ENCODE measurements at places on chromosomes 1 and 21. TPM values are rescaled to one million over a fixed set of nuclear protein-coding genes. Genes with fewer than 3 reads are reported as not detected.

GRCh38 chr1:45769261-45769932 is 18.9 kb upstream of the IPP start:
- no peak overlapping the region for H3K4me3 ChIP-seq
- H3K27me3 ChIP-seq: no peaks in the 10 kb centered on the region
- no peaks in the 10 kb centered on the region for H3K36me3 ChIP-seq
- peak overlapping the region; percentile 42 for H3K27ac ChIP-seq

DNA sequence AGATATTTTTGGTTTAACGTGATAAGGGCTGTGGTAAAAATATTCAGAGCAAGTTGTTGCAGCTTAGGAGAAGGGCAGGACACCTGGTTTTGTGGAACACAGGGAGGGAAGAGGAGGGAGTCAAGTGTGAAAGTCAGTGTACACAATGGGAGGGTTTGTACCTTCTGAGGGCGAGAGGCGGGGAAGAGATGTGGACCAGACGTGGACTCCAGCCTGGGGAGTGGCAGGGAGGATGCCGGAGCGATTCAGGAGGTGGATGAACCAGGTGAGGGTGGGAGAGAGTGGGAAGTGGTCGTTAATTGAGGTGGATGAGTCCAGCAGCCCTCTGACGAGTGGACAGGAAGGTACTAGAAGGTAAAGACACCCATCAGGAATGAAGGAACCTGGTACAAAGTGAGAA is 52.2 kb upstream of the IRF2BP2 start:
- no peak overlapping the region for H3K4me3 ChIP-seq
- no peaks in the 10 kb centered on the region for H3K27me3 ChIP-seq
- H3K36me3 ChIP-seq: no peaks in the 10 kb centered on the region
- no peak for DNase-seq
- H3K27ac ChIP-seq: no peak overlapping the region
- H3K4me1 ChIP-seq: peaks cover 27% of the 10 kb centered on the region

DNA sequence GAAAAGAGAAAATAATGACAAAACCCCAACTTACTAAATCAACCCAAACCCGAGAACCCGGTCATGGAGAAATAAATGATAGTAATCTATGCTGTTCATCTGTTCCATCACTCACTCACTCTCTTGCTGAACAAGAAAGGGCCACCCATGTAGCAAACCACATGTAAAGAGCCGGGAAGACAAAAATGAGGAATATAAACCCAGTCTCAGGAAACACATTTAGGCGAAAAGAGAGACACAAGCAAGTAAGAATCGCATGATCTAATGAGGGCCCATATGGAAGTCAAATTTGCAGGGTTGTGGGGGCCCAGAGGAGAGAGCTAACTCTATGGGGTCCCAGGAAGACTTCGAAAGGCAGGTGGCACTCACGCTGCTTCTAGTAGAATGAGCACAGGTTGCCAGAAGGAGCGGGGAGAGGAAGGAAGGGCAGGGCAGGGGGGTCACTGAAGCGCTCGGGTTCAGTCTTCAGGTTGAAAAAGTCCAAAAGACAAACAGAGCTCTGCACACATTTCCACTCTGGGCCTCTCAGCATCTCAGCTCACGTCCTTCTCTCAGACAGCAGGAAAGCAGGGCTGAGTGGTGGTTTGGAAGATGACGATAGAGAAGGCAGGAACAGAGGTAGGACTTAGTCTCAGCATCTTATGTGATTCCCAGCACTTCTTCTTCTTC is 142.9 kb upstream of the KRTAP19-8 start:
- H3K4me3 ChIP-seq: no peak overlapping the region
- no peak for DNase-seq
- no peaks in the 10 kb centered on the region for H3K4me1 ChIP-seq
- H3K36me3 ChIP-seq: no peaks in the 10 kb centered on the region

DNA sequence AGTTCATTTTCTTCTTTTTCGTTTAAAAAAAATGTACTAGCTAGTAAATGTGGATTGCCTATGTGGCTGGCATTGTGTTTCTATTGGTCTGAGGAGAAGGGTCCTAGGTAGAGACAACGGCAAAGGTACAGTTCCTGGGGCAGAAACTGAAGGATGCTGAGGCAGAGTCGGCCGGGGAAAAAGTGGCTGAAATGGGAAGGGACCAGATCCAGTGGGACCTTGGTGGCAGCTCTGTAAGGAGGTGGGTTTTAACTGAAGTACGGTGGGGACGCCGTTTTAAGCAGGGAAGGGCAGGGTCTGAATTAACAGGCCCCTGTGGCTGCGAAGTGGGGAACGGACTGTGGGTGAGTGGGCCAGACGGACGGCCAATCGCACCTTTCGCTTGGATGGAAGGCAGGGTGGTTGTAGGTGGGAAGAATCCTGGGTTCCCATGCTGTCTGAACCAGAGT is 420 bp upstream of the VPS13D start:
- H3K4me3 ChIP-seq: peak overlapping the region; percentile 92
- no peaks in the 10 kb centered on the region for H3K36me3 ChIP-seq
- peaks cover 13% of the 10 kb centered on the region for H3K4me1 ChIP-seq

GRCh38 chr1:236514703-236515442 is 8.9 kb upstream of the LGALS8 start:
- no peak for DNase-seq
- H3K4me3 ChIP-seq: no peak overlapping the region
- H3K4me1 ChIP-seq: peaks cover 8% of the 10 kb centered on the region
- H3K36me3 ChIP-seq: no peaks in the 10 kb centered on the region

DNA sequence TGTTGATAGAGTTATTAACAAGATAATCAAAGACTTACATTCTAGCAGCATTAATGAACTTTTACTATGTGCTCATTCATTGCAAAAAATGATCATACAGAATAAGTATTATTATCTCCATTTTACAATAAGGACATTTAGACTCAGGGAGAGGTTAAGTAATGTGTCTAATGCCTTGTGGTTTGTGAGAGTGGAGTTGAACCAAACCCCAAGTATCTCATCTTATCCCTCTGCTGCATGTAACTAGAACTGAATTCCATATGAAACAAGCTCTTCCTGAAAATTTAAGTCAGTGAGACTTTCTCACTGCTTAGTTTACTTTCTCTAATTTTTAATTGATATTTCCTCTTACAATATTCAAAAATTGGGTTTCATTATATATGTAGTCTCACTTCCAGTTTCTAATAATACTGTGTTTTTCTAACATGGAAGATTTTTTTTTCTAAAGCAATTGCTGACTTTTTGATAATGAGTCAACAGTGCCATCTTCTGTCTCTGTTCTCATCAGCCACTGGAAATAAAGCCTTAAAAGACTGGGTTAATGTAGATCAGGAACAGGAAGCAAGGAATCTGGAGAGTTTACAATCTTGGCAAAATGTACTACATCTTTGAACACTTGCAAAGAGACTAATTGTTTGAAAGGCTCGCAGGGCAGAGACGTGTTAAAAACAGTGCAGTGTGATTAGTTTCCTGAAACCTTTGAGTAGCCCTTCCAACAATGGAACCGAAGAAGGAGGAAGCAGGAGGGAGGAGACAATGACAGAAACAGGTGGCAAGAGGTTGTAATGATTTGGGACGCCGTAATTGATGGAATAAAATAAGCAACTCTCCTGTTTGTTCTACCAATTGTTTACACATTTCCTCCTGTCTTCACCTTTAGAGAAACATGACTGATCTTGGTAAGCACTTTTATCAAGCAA is 567.6 kb downstream of the MRPL39 start:
- H3K36me3 ChIP-seq: no peaks in the 10 kb centered on the region
- H3K27me3 ChIP-seq: no peaks in the 10 kb centered on the region
- no peak overlapping the region for H3K4me3 ChIP-seq
- no peaks in the 10 kb centered on the region for H3K4me1 ChIP-seq
- no peak for DNase-seq
- no peak overlapping the region for H3K27ac ChIP-seq

GRCh38 chr1:177824508-177824982 is 145.3 kb downstream of the SEC16B start:
- H3K4me1 ChIP-seq: no peaks in the 10 kb centered on the region
- no peak overlapping the region for H3K4me3 ChIP-seq
- H3K27ac ChIP-seq: no peak overlapping the region
- no peak for DNase-seq

DNA sequence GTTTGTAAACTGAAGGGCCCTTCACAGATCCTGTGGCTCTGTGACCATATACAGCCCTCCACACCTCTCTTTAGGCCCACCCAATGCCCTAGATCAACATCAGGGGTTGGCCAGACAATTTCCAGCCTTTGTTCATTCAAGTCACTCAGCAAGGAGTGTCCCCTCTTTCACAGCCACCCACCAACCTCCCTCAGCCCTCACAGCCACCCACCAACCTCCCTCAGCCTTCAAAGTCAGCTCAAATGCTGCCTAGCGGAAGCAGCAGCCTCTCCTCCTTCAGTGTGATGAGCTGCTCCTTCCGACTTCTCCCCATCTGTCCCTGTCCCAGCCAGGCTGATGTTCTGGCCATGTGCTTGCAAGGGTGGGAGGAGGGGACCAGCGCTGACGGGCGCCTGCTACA is 71.4 kb downstream of the DMRTB1 start:
- H3K27ac ChIP-seq: no peak overlapping the region
- peaks cover 1% of the 10 kb centered on the region for H3K4me1 ChIP-seq
- H3K36me3 ChIP-seq: no peaks in the 10 kb centered on the region
- no peak overlapping the region for H3K4me3 ChIP-seq

LRRC71 gene
- not detected for total RNA-seq

GRCh38 chr1:180560200-180560867 is 1.6 kb downstream of the OVAAL start:
- peak overlapping the region; percentile 3 for H3K27ac ChIP-seq
- DNase-seq: no peak
- peaks cover 28% of the 10 kb centered on the region for H3K4me1 ChIP-seq
- no peak overlapping the region for H3K4me3 ChIP-seq
- H3K27me3 ChIP-seq: no peaks in the 10 kb centered on the region
- no peaks in the 10 kb centered on the region for H3K36me3 ChIP-seq

GRCh38 chr1:165753934-165754333 is 14.7 kb downstream of the TMCO1 start:
- peaks cover 34% of the 10 kb centered on the region for H3K36me3 ChIP-seq
- no peak overlapping the region for H3K4me3 ChIP-seq
- H3K4me1 ChIP-seq: no peaks in the 10 kb centered on the region
- H3K27ac ChIP-seq: no peak overlapping the region

GRCh38 chr1:202688401-202688800 is 21.9 kb downstream of the SYT2 start:
- H3K4me1 ChIP-seq: no peaks in the 10 kb centered on the region
- no peak overlapping the region for H3K4me3 ChIP-seq
- no peak overlapping the region for H3K27ac ChIP-seq

UQCRHL gene
- 0.51 TPM for total RNA-seq

- peaks cover 41% of the 10 kb centered on the region for H3K4me1 ChIP-seq
- peak overlapping the region; percentile 5 for H3K27ac ChIP-seq
- no peak overlapping the region for H3K4me3 ChIP-seq
- DNase-seq: peak; percentile 51
- no peaks in the 10 kb centered on the region for H3K27me3 ChIP-seq
- no peaks in the 10 kb centered on the region for H3K36me3 ChIP-seq
These were observed 31.7 kb downstream of the DSTYK start for GRCh38 chr1:205179842-205180241.

- H3K27ac ChIP-seq: no peak overlapping the region
- DNase-seq: no peak
- H3K4me1 ChIP-seq: no peaks in the 10 kb centered on the region
- H3K27me3 ChIP-seq: no peaks in the 10 kb centered on the region
- H3K36me3 ChIP-seq: no peaks in the 10 kb centered on the region
These were observed 320.1 kb upstream of the FMN2 start for GRCh38 chr1:239771550-239771949.

DNA sequence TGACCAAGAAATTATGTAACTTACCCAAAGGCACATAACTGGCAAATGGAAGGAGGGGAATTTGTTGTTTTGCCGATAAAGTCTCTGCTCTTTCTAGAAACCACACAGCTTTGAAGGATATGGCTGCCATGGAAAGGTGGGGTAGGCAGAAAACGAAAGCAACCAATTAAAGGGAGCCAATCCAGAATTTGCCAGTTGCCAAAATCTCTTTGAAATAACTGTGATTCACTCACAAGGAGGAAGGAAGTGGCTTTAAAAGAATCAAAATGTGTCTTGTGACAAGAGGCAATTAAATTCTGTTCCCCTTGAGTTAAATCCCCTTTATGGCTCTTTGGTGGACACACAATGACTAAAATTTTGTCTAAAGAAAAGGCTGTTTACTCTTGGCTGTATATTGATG is 61.2 kb upstream of the CCDC190 start:
- peaks cover 8% of the 10 kb centered on the region for H3K4me1 ChIP-seq
- H3K27ac ChIP-seq: no peak overlapping the region
- H3K36me3 ChIP-seq: no peaks in the 10 kb centered on the region
- DNase-seq: peak; percentile 32
- no peak overlapping the region for H3K4me3 ChIP-seq
- no peaks in the 10 kb centered on the region for H3K27me3 ChIP-seq

GRCh38 chr1:21685946-21686678 is 17.0 kb upstream of the RAP1GAP start:
- peaks cover 5% of the 10 kb centered on the region for H3K4me1 ChIP-seq
- peaks cover 54% of the 10 kb centered on the region for H3K36me3 ChIP-seq
- no peak overlapping the region for H3K4me3 ChIP-seq

DNA sequence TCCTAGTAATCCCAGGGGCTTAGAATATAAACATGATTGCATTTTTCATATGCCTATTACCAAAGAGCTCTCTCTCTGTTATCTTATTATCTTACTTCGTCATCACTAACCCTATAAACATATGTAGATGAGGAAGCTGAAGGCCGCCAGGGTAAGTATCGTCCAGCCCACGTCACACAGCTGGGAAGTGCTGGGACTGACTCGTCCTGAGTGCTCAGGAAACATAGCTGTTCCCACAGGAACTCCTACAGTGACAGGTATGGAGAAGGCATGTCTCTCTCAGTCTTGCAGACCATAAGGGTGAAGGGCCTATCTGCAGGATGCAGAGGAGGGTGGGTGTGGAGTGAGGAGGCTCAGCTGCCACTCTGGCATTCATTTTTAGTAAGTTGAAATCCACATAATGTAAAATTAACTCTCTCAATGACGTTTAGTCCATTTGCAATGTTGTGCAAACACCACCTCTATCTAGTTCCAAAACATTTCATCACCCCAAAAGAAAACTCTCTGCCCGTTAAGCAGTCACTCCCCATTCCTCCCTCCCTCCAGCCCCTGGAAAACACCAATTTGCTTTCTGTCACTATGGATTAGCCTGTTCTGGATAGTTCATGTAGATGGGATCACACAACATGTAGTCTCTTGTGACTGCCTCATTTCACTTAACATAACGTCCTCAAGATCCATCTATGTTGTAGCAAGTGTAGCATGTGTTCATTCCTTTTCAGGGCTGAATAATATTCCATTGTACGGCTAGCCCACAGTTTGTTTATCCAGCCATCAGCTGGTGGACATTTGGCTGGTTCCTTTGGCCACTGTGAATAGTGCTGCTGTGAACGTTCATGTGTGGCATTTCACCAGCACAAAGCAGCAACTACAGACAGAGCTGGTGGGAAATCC is 68.3 kb downstream of the TCP10L start:
- no peaks in the 10 kb centered on the region for H3K27me3 ChIP-seq
- peaks cover 20% of the 10 kb centered on the region for H3K4me1 ChIP-seq
- H3K36me3 ChIP-seq: no peaks in the 10 kb centered on the region
- H3K4me3 ChIP-seq: no peak overlapping the region
- peak overlapping the region; percentile 84 for H3K27ac ChIP-seq

AHCTF1 gene
- 19.5 TPM for total RNA-seq

DNA sequence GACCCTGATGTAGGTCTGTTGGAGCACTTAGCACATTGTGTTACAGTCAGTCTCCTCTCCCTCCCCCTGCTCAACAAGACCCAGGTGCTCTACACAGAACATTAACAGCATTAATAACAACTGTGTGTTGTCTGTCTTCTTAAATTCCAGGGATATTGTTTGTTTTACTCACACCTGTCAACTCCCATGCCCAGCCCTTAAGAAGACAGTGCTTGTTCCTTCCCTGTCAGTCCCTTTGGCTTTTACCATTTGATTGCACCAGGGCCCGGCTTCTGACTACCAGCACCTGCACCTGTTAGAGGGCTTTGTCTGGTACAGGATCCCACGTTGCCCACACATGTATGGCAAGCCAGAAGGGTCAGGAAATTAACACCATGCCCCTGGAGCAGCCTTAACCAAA is 11.7 kb downstream of the RIMKLA start:
- no peaks in the 10 kb centered on the region for H3K4me1 ChIP-seq
- H3K27ac ChIP-seq: no peak overlapping the region
- DNase-seq: no peak
- no peak overlapping the region for H3K4me3 ChIP-seq

All from GM23248 (cell line).